Activated naive CD8-positive, alpha-beta T cell treated with anti-CD3 and anti-CD28 coated beads, Interleukin-2, amount 50 U/mL, for 16 hours (primary cell): ENCODE measurements at places on chromosomes 3 and 15.

GRCh38 chr3:178084938-178085816, 451.1 kb upstream of the KCNMB2 start:
- DNase-seq, result no peak

GRCh38 chr3:187967993-187968392, 186.0 kb upstream of the LPP start:
- DNase-seq, result no peak

DNA sequence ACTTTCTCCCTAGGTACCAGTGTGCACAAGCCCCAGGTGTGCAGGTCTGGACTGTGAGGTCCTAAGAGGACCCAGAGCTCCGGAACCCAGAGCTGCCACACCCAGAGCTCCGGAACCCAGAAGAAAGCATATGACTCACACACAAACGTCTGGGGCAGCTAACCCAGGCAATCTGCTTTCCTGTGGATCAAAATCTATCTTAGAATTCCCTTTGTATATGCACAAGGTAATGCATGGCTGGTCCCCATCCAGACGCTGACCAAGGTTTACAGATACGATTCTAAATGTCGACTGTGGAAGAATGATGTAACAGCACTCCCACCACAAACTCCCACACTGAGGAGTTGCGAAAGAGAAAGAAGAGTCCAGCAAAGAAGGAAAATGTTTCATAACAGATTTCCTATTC, 15.7 kb downstream of the KCNMB2 start:
- no peak for DNase-seq

DNA sequence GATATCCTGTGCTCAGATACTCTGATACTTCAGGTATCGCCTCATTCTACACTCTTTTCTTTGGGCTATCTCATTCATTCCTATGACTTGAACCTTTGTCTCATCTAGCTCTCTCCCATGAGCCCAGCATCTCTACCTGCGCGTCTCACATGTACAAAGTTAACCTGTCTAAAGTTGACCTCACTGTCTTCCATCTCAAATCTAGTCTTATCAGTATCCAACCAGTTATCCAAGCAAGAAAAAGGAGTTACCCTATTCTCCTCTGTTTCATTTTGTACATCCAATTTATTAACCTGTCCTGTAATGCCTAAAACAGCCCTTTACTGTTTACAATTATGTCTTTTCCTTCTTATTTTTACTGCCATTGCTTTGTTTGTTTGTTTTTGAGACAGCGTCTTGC, 134.2 kb downstream of the GREM1 start:
- DNase-seq, result no peak

DNA sequence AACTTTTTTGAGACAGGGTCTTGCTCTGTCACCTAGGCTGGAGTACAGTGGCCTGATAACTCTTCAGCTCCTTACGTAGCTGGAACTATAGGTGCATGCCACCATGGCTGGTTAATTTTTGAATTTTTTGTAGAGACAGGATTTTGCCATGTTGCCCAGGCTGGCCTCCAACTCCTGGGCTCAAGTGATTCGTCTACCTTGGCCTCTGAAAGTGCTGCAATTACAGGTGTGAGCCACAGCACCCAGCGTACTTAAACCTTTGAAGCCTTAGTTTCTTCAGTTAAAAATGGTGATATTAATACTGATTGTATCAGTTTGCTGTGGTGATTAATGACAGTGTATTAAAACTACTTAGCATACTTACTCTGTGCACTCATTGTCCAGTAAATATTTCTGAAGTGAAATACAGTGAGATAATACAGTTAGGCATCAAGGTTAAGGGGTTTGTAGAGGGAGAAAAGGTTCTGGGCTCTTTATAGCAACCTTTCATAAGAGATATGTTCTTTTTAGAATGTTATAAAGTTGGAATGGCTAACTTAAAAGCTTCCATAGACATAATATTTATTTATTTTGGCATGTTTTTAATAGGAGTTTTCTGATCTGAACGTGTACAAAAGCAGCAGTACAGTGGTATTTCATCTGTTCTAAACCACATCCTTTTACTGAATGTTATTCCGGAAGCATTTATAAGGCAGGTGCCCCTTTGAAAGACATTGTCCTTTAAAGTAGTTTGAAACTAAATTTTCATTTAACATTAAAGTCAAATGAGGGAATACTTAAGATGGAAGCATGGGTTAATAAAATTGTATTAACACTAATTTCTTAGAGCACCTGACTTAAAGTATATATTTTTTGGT, 23.6 kb downstream of the NCK1 start:
- no peak for DNase-seq

DNA sequence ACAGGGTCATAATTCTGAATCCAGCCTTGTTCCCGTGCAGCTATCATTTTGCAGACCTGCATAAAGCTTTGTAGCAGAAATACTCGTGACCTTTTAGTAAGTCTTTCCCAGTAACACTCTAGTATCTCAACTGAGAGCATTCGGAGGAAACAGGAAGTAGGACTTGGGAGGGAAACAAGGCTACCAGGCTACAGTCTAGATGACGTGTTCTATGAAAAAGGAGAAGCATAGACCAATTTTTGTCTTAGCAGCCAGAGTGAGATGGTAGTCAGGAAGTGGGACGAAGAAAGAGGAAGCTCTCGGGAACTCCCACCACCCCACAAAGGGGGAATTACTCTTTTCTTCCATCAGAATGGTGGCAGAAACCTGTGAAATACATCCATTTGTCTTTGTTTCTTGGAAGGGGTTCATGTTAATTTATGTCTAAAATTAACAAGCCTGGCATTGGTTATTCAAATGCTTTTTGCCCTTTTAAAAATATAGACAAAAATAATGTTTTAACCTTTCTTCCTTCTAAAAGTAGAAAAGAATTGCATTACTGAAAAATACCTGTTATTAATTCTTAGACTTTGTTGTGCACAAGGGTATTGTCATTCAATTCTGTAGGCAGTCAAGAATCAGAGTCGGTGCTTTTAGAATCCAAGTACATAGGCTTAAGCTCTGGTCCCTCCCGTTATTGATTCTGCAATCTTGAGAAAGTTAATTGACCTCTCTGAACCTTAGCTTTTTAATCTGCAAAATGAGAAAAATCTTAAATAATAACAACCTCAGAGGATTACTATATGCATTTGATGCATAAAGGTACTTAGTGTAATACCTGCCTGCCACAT, 1.6 kb upstream of the SUCNR1 start:
- DNase-seq, result no peak

GRCh38 chr3:66047311-66048050, 8.8 kb upstream of the MAGI1 start:
- no peak for DNase-seq

GRCh38 chr15:85463276-85463892, 83.0 kb downstream of the AKAP13 start:
- no peak for DNase-seq

DNA sequence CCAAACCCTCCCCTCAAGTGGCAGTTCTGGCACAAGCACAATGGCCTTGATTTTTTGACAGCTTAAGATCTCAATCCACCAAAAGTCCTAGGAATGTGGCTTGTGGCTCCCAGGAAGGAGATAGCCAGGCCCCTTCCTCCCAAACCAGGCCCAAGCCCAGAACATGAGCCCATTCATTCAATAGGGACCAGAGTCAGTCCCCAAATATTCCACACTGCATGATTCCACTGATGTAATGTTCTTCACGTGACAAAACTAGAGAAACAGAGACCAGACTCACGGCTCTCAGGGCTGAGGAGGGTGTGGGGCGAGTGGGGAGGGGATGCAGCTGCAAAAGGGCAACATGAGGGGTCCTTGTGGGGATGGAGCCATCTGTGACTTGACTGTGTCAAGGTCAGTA, 25.5 kb downstream of the ABTB1 start:
- DNase-seq, result no peak

DNA sequence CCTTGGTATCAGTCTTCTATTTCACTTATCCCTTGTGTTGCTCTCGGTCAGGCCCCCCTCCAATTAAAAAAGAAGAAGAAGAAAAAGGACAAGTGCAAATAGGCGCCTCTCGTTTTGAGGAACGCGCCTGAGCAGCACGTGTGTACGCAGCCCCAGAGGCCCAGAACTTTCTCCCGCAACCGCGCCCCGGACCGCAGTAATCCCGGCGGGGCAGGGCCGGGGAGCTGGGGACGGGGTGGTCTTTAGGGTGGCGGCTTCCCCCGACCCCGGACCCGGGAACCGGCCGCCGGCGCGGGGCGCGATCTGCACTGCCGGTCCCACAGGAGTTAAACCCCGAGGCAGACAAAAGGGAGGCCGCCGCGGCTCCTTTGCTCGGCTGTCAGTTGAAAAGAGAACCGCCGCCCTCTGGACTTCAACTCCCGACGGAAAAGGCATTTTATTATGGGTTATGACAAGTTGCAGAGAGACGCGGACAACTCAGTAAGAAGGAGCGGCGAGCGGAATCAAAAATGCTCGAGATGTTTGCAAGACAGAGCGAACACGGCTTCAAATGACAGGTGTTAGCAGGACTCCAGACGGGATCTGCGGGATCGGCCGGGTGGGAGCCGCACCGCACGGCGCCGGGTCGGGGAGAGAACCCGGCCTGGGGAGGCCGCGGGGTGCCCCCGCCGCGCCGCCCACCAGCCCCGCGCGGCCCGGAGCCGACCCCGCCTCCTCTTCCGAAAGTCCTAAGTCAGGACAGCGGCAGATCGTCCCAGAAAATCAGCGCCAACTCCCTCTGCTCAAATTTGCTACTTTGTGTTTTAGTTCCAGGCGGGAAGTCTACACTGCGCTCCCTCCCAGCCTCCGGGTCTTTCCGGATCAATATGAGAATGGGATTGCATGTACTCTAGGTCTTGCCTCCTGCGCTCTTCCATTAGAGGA, 79.0 kb downstream of the NR2F2 start:
- no peak for DNase-seq

- DNase-seq, result no peak
Measured at GRCh38 chr3:88725440-88726165, 381.8 kb upstream of the EPHA3 start.

- peak; percentile 60 for DNase-seq
Measured at GRCh38 chr15:88913017-88913849, at the start of gene MFGE8. TSS of gene MFGE8 (minus strand) at chr15:88913379. CDS start at chr15:88913319, 60 bp downstream.

- DNase-seq, result no peak
Measured at GRCh38 chr15:27696530-27696929, 402.6 kb downstream of the OCA2 start.

DNA sequence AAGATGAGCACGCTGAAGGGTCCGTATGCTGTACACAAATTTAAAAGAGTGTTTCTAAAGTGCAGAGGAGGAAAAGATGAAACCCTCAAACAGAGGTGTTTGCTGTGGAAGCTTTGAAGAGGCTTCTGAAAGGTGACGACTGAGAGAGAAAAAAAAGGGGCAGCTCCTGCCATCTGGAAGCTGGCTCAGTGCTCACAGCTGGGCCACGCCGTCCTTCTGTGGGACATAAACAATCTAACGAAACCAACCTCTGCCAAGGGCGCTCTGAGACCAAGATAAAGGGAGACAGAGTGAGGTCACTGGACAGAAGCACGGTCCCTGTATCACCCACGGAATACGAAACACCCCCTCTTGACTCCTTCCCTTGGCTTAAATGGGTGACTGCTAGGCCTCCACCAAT, 96.3 kb upstream of the SLC6A6 start:
- no peak for DNase-seq

- DNase-seq, result no peak
Measured at GRCh38 chr3:157387708-157388435, 48.8 kb upstream of the PTX3 start.

DNA sequence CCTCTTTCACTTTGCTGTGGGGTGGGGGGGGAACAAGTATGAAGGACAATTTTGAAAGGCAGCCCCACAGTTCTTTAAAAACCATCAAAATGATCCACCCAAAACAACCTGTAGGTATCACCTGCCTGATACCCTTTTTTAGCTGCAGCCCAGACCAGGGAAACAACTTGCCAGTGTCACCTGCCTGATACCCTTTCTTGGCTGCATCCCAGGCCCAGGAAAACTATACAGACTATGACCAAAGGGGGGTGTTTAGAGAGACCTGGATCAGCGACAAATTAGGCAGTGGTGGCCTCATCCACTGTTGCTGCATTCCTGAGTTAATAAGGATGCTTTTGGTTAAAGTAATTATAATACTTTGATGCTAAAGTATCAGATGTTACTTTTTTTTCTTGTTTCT, 122.0 kb downstream of the VPS13C start:
- no peak for DNase-seq

DNA sequence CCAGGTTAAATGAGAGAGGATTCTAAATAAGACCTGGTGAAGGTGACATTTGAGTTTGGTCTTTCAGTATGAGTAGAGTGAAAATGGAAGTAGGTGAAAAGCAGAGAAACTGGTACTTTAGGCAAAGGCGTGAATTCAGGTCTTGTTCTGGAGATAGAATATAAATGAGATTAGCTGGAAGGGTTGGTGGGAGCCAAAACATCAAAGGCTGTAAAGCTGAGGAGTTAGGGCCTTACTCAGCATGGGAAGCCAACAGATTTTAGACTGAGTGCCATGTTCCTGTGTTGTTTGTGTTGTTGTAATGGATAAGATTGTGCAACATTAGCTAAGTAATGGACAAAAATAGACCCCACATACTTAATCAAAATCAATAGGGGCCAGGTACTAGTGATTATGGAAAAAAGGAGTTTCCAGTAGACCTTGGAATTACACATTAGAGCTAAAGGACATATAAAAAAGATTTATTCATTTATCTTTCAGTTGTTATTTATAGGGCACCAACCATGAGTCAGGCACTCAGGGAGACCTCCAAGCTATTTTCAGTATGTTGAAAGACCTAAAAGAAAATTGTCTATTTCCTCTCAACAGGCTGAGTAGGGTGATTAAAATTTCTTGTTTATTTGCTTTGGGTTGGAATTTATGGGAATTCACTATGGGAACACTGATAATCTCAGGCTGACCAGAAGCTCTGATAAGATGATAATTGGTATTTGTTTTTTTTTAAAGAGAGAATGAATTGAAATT, 20.8 kb downstream of the ARL14 start:
- no peak for DNase-seq

DNA sequence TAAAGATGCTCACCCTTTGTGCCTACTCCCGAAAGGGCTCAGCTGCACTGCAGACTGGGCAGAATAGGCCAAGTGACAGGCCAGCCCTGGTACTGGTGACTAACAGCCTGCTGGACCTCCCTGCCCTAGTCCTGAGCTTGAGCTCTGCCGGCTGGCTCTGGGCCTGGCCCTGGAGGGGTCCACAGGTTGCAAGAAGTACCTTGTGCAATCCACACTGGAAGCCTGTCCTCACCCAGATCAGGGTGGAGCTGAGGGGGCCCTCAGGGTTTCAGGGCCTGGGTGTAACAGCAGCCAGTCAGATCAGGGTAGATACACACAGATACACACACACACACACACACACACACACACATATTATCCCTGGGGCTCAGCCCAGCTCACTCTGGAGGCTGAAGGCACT, 27.3 kb upstream of the PLA2G4D start:
- no peak for DNase-seq

DNA sequence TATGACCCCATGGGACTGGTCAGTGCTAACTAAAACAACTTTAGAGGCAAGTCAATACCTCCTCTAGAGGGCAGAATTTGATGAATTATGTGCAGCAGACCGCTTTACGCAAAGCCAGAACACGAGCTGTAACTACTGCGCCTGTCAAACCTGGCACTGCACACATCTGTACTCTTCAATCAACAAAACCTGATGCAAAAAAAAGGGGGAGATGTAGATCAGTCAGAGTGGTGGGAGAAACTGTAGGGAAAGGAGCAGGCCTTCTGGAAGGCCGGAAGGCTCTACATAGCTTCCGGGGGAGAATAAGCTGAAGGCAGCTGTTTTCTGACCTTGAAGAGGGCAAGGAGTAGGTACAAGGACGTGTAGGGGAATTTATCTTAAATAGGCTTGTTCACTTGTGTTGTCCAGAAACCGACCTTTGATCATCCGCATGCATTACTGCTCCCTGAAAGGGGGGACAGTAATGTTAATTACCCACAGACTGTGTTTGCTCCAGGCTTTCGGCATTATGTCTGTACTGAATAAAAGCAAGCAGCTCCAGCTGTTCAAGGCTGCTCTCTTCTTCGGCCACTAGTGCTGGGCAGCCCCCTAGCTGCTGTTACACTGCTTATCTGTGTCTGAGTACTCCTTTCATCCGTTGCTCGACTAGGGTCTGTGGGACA, 41.0 kb downstream of the GPR160 start:
- no peak for DNase-seq
